Epithelial cell of proximal tubule (primary cell): ENCODE measurements at places on chromosomes 11 and 22. TPM values are rescaled to one million over a fixed set of nuclear protein-coding genes. Genes with fewer than 3 reads are reported as not detected.
A peak's percentile ranks its signal among the peaks of the same experiment; 100 is the strongest.

The LRP5 gene
- 22.4 and 31.4 TPM in 2 replicates for total RNA-seq

DNA sequence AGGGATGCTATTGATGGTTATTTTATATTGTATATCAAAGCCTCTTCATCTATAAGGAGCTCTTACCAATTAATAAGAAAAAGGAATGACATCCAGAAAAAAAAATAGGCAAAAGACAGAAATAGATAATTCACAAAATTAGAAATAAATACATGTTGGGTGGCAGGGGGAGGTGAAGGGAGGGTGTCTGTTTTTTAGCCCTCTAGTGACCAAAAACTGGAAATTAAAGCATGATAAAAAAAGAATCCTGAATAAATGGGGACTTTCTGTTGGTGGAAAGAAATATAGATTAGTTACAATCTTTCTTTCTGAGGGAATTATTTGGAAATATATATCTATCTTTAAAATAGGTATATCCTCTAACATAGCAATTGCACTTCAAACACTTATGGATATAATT is 42.0 kb upstream of the TTC36 start:
- no peak for DNase-seq

The MUC5B gene
- not detected in 2 replicates for total RNA-seq

DNA sequence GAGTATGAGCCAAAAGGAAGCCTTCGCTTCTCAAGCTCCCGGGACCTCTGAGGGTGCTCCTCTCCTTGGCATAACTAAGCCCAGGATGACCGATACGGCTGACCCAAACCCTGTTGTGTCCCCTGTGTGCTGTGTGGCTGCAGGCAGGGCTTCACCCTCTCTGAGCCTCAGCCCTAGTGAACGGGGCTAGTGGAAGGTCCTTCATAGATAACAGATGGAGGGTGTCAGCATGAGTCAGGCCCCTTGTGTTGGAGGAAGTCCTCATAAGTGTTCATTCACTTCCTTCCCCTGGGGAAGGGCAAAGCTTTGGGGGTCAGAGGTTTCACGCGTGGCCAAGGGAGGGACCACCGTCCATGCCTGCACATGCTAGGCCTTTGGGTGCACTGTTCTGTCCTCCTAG is 21.5 kb downstream of the SHISAL1 start:
- no peak for DNase-seq

The RNH1 gene
- total RNA-seq, result 163 and 204 TPM in 2 replicates

The RIMBP3B gene
- total RNA-seq, result 0.29 TPM in 1 of 2 replicates, not detected in the other

DNA sequence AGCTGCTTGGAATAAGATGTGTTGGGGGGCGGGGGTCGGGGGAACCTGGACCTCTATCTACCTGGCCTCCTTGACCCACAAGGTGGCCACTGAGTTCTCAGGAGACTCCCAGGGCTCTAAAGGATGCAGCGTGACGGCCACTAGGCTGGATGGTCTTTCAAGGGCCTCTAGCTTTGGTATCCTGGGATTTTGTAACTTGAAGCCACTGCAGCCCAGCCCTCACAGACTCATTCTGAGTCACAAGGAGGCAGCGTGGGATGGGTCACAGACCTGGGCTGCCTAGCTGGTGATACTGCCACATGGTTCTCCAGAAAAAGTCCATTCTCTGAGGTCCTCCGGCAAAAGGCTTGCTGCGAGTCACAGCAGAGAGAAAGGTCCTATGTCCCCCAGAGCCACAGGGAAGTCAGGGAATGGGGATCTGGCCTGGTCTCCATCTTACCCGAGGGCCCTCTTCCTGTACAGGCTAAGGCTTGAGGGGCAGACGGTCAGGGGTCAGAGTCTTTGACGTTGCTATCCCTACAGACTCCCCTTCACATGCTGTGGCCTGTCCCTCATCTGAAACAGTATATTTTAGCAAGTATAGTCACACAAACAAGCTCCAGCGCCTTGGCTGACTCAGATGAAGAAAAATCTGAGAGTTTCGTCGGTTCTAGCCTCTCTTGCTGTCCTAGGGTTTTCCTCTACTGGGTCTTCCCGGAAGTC is 52.4 kb downstream of the KCNC1 start:
- no peak for DNase-seq

DNA sequence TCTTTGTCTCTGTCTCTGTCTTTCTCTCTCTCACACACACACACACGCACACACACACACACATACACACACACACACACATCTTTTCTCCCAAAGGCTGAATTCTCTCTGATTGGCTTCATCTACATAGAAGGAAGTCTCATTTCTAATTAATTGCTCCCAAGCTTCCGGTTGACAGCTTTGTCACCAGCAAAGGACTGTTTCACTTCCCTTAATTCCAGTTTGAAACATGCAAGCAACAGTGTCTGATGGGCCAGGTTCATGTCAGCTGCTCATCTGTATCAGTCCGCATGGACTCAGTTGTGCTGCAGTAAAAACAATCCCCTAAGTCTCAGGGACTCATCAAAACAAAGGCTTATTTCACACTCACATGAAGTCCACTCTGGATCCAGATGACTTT is 16.2 kb upstream of the PVALB start:
- DNase-seq, result no peak

- no peak for DNase-seq
Measured at GRCh38 chr22:29166180-29166579, 39.5 kb upstream of the EMID1 start.

GRCh38 chr11:28584992-28585391 is 476.8 kb downstream of the METTL15 start:
- peak; percentile 25 for DNase-seq

GRCh38 chr11:88886796-88887195 is 179.0 kb downstream of the GRM5 start:
- DNase-seq, result no peak
